PC-3 (cell line): ENCODE measurements at places on chromosomes 2 and 18. TPM values are rescaled to one million over a fixed set of nuclear protein-coding genes. Genes with fewer than 3 reads are reported as not detected.

Gene CHPF
- 139 and 210 TPM in 2 replicates for total RNA-seq

Gene PLEK
- not detected in 2 replicates for total RNA-seq

Gene EDAR
- total RNA-seq: 0.04 TPM in 1 of 2 replicates, not detected in the other

Gene CCDC85A
- total RNA-seq: 1.1 and 2.0 TPM in 2 replicates

Gene DYNAP
- total RNA-seq: not detected in 2 replicates

Gene AMER3
- total RNA-seq: not detected in 2 replicates

Gene TSPYL6
- not detected in 2 replicates for total RNA-seq

Gene CCDC150
- total RNA-seq: 13.1 and 15.6 TPM in 2 replicates

Gene PROC
- 0.35 and 0.58 TPM in 2 replicates for total RNA-seq

Gene ALPG
- 0.12 and 0.18 TPM in 2 replicates for total RNA-seq

Gene MEP1B
- total RNA-seq: not detected in 2 replicates

DNA sequence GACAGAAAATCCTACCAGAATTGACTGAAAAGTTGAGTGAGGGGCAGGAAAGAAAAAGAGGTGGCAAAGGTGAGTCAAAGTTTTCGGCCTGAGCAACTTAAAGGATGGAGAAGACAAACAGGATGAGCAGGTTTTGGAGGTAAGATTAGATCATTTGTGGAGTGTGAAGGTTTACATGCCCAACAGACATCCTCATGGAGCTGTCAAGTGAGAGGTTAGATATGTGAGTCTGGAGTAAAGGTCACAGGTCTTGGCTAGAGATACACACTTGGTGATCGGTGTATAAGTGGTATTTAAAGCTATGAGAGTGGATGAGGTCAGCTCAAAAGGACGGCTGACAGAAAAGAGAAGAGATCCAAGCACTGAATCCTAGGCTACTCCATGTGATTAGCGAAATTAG is 11.1 kb upstream of the MYL12A start:
- DNase-seq: peak; percentile 74

GRCh38 chr2:12417786-12418185 is 298.9 kb upstream of the TRIB2 start:
- no peak for DNase-seq

- no peak for DNase-seq
Observed at GRCh38 chr2:160890667-160891352, 269.4 kb upstream of the TANK start.

DNA sequence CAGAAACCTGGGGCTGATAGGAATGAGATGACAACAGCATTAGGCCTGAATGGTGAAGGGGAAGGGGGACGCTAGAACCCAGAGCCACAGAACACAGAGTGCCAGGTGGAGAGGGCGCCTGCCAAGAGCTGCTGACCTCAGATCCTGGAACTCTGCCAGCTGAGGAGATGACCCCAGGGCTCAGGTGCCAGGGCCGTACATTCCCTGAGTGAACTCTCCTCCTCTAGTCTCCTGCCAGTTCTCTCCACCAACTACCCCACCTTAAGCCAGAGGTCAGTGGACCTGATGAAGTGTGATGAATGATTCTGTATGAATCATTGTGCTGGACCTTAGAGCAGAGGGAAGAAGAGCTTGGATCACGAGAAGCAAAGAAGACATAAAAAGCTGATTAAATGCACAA is 1582.2 kb upstream of the ACVR2A start:
- no peak for DNase-seq

- DNase-seq: peak; percentile 90
Observed at GRCh38 chr2:34105006-34105767, 506.1 kb upstream of the FAM98A start.

DNA sequence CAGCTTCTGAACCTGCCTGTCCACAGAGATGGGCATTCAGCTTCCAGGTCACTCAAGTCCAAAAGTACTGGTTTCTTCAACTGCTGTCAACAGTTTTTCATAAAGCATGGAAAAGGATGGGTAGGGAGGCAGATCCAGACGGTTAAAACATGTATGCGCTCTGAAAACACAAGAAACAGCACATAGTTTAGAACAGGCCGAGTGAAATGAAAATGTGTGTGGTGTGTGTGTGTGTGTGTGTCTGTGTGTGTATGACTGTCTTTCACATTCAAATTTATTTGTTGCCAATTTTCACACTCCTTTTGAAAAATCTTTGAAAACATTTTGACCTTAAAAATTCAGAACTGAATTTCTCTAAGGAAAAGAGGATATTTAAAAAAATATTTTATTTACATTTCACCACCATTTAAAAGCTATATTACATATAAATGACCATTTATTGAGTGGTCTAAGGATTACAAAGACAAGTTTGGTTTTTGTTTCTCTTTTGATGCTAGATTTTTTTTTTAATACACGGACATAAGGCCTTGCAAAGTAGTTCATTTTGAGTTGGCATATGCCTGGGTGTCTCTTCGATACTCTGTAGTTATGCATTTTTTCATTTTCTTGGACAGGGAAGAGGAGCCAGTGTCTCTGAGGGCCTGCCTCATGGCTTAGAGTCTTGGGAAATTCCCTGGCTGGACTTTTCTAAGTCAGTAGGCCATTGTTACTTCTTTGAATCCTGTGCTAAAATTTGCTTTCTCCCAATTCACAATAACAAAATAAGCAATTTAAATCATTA is 30.0 kb upstream of the STK17B start:
- no peak for DNase-seq

DNA sequence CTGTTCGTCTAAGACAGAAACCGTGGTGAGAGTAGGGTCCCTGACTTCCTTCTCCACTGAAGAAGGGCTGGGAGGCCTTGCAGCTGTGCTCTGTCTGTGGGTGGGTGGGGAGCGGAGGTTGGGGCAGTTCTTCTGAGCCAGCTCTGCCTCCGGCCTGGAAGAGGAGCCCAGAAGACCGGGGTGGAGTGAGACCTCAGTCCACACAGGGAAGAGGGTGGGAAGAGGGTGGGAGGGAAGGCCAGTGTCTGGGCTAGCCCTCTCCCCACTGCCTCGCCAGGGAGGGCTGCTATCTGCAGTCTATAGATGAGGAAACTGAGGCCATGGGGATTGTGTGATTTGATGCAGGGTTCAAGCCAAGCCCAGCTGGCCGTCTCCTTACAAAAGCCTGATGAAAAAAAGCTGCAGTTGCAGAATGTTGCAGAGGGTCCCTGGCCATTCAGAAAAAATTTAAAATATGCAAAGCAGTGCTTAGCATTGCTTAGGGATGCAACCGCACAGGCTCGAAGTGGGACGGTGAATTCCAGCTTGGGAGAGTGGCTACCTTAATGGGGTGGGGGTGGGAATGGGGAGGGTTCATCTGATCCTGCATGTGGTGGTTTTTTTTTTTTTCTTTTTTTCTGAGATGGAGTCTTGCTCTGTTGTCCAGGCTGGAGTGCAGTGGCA is 181.6 kb upstream of the HS6ST1 start:
- DNase-seq: no peak

DNA sequence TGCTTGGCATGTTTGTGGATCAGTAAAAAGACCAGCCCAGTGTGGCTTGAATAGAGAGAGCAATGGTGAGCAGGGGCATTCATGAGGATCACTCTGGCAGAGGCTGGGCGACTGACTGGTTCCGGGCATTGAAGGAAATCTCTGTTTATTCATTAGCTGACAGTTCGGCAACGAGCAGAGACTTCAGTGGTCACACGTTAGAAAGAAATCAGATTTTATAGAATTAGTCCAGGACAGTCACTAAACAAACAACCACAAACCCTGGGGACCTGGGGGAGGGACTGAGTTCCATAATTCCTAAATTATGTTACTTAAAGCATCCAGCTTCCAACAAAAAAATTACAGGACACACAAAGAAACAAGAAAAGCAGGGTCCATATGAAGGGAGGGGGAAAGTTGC is 72.5 kb downstream of the NOL10 start:
- peak; percentile 66 for DNase-seq

GRCh38 chr2:212936572-212936971 is 214.8 kb downstream of the IKZF2 start:
- no peak for DNase-seq

- DNase-seq: peak; percentile 60
Observed at GRCh38 chr2:142863485-142863961, 13.9 kb upstream of the KYNU start.
